ENCODE measurements at places on chromosomes 2 and 18. TPM values are rescaled to one million over a fixed set of nuclear protein-coding genes. Genes with fewer than 3 reads are reported as not detected.

DNA sequence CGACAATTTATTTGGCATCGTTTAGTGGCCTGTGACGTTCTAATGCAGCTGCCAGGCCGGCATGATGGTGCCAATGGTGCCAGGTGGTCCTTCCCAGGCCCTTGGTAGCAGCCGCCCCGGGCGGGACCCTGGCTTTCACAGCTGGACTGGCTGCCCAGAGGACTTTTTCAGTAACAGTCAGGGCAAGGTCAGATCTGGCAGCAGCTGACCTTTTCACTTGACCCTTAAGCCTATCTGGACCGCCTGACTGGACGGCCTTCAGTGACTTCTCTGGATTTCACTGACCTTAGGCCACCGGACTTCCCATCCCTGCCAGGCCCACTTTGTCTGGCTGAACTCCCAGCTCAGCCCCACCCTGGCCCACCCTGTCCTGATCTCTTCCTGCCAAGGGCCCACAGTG is 15.9 kb downstream of the TRIB2 start:
- DNase-seq, result no peak

GRCh38 chr2:240818293-240819125 is 1.5 kb downstream of the KIF1A start:
- no peak for DNase-seq

DNA sequence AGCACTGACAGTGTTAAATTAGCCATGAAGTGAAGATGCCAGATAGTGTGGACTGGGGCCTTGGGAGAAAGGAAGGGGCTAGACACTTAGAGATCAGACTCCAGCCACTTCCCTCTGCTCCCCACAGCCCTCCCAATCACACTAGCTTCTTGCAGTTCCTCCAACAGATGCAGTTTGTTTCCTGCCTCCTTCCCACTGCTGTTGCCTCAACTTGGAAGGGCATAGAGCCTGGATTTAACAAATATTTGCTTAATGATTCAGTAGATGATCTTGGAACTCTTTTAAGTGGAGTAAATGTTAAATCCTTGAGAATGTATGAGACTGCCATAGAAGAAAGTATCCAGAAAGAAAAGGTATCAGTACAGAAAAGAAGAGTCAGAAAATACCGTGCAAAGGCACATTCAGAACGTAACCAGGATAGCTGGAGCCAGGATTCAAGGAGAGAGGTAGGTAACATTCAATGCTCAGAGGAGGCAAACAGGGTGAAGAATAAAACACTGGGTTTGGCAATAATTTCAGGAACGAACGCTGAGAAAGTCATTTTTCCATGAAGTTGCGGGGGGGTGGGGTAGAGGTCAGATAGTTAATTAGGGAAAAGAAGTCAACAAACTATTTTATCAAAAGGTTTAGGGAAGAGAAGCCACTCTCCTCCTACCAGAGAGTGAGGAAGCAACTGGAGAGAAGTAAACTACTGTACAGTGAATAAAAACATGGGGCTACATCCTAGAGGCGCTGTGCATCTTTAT is 1.3 kb upstream of the BZW1 start:
- DNase-seq, result no peak

GRCh38 chr18:25164848-25165811 is 186.8 kb downstream of the ZNF521 start:
- DNase-seq, result no peak

DNA sequence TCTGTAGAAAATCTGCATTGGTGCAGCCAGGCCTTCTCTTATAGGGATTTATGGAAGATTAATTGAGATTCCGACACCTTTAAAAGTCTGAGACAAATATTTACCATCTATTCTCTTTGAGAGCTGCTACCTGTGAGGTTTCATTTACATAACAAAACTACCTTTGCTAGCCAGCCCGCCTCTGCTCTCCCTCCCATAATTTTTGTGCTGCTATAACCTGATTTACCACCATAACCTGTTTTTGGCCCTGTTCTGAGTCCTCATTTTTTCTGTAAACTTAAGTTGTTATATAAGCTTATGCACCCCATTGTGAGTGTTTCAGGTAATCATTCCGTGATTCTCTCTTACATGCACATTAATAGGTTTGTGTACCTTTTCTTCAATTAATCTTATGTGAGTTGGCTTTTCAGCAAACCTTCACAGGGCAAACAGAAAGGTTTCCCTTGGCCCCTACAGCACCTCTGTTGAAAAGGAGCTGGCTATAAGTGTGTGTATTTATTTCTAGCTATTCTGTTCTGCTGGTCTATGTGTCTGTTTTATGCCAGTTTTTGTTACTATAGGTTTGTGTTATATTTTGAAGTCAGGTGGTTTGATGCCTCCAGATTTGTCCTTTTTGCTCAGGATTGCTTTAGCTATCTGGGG is 114.9 kb upstream of the XIRP2 start:
- DNase-seq, result no peak

DNA sequence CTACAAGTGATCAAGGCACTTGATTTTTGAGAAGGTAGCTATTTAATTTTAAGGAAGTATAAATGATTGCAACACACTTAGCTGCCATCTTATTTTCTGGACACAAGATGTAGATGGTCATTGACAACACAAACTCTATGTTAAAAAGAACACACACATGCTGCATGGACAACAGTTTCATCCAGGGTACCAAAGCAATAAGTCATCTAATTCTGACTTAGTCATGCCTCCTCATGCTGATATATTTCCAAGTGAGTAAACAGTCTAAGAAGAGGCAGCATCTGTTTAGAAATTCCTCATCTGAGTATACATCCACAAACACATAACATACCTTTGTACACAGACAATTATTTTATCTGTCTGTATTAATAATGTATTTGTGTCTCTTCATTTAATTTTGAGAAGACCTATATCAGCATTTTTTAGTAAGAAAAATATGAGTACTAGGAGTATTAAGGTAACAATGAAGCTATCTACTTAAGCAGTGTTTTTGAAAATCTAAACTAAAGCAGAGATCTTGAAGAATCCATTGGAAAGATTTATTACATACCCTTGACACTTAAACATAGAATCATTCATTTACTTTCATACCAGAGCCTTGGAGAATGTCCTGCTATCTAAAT is 84.9 kb downstream of the SCN1A start:
- DNase-seq, result no peak

The ERFE gene
- 14.0 TPM for total RNA-seq

The CFC1 gene
- total RNA-seq, result not detected

The TRIP12 gene
- 128 TPM for total RNA-seq

All from liver (tissue), 10 donors.